ENCODE measurements at places on chromosomes 2 and 18. TPM values are rescaled to one million over a fixed set of nuclear protein-coding genes. Genes with fewer than 3 reads are reported as not detected.

The SCN7A gene
- 0.48 TPM for total RNA-seq

DNA sequence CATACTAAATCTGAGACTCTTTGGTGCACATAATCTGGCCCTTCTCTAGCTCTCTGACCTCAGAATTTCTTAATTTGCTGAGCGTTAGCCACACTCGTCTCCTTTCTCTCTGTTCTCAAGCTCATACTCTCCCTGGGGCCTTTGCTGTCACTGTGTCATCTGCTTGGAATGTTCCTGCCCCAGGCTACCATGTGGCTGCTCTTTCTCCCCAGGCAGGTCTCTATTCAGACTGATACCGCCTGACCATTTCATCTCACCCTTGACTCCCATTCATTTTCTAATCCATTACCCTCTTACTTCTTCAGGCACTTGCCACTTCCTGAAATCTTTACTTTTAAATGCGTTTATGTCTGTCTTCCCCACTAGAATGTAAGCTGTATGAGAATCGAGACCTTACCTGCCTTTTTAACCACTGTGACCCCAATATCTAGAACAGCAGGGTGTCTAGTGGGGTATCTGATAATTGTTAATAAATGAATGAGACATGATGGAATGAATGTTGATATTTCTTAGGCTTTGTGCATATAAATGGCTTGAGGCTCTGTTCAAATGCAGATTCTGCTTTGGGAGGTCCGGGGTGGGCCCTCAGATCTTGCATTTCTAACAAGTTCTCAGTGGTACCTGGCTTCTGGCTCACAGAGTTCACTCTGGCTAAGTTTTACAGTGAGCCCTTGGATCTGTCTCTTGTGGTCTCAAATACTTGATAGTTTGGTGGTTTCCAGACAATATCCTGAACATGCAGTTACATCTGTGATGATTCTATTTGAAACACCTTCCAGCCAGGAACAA is 89.9 kb upstream of the EPC2 start:
- no peak for ATAC-seq

The EFEMP1 gene
- total RNA-seq: 12.7 TPM

DNA sequence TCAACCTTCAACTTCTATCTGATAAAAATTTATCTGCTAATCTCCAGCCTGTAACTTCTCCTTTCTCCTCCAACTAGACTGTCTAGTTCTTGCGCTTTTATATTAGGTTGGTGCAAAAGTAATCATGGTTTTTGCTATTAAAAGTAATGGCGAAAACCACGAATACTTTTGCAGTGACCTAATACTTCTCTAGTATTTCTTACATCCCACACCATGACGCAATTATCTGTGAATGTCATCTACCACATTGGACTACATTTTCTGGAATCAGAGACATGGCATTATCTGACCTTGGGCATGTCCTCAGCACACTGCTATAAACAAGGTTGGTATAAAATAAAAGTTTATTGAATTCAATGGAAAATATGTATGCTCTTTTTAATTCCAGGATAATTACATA is 370.2 kb upstream of the LYPD1 start:
- no peak for ATAC-seq

GRCh38 chr18:58635891-58636290 is 7.0 kb upstream of the ALPK2 start:
- peak; percentile 73 for ATAC-seq

Data from esophagus mucosa (tissue), 1 donor.